ENCODE measurements at places on chromosomes 16 and 17. TPM values are rescaled to one million over a fixed set of nuclear protein-coding genes. Genes with fewer than 3 reads are reported as not detected.

DNA sequence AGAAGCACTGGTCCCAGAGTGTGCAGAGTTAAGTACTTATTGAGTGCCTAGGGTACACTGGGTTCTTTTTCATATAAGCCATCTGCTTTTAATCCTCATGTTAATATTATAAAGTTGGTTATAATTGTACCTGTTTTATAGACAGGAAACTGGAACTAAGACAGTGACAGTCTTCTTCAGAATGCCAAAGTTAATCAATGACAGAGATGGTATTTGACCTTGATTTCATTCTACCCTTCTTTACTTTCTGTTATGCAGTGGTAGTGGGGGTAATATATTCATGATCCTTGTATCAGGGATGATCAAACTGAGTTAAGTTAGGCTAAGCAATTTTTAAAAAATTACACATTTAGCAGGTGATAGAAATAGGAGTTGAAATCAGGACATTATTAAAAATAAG is 108.6 kb upstream of the GOT2 start:
- no peak for DNase-seq

- no peak for DNase-seq
These were observed 157.7 kb downstream of the MSI2 start for GRCh38 chr17:57413848-57414651.

The KRT33A gene
- total RNA-seq, result not detected

GRCh38 chr16:48025359-48025758 is 130.4 kb downstream of the ABCC12 start:
- no peak for DNase-seq

DNA sequence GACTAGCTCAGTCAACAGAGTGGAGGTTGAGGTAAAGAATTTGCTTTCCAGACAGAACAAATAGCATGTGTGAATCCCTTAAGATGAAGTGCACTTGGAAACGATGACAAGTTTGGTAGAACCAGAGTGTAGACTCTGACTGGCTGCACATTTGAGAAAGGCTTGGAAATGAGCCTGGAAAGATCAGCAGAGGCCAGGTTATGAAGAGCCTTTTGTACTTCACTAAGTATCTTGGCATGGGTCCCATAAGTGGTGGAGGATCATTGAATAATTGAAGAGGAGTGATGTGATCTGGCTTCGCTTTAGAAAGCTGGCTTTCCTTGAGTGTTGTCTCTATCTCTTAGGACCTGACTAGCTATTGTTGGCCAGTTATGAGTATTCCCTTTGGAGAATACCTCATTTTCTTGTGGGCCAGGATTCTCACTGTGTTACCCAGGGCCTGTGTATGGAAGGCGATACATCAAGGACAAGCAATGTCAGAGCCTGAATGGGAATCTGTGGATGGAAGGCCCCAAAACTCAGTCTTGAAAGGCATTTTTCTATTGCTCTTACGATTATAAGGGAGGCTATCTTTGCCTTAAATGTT is 329.8 kb downstream of the UTP18 start:
- DNase-seq, result no peak

DNA sequence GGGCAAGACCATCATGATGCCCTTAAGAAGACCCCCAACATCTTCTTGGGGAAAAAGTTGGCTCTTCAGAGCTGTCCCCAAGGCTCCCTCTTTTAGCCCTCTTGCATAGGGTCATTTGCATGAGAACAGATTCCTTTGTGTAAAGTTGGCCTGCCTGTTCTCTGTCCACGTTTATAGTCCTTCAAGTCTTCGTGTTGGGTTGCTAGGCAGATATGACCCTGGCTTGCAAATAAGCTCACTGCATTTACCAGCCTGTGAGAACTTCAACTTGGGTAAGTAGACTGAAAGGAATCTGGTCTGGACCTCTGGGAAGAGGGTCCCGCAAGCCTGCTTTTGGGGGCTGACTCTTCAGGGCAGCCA is 2.9 kb downstream of the ARSG start:
- DNase-seq, result no peak

The HYDIN gene
- 1.6 TPM for total RNA-seq

GRCh38 chr16:67933805-67934204 is 2.1 kb upstream of the CTRL start:
- DNase-seq, result no peak

- no peak for DNase-seq
These were observed 987 bp downstream of the SLC16A5 start for GRCh38 chr17:75088465-75089417.

DNA sequence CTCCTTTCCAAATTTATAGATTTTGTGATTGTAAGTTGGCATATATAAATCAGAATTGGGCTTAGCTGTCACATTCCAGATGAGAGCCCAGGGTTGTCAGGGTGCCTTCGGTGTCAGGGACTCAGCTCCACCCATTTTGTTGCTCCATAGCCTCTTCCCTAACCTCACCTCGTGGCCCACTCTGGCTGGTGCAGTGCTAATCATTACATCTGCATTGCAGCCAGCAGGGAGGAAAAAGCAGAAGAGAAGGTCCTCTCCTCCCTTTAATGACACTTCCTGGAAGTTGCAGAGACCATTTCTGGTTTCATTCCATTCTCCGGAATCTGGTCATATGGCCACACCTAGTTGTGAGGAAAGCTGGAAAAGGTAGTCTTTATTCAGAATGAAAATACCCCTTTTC is 113.3 kb downstream of the CCT6B start:
- DNase-seq, result no peak

DNA sequence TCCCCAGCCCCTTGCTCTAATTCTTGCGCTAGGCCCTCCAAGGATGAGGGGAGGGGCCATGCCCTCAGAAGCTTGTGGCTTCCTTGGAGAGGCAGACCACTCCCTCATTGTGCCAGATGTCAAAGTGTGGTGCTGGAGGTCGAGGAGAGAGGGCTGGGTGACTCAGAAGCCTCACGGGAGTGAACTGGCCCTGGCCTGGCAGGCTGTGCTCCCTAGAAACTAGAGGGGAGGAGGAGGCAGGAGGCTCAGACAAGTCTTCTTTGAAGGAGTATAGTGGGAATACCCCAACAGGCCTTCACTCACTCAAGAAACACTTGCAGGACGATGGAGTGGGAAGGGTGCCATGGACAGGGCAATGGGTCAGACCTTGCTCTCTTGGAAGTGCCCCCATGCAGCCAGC is 18.5 kb downstream of the ANKRD40 start:
- no peak for DNase-seq

The CACNG1 gene
- not detected for total RNA-seq

GRCh38 chr16:49631187-49632041 is 224.5 kb downstream of the ZNF423 start:
- DNase-seq, result no peak

- no peak for DNase-seq
These were observed 121.4 kb downstream of the C16orf78 start for GRCh38 chr16:49494891-49495566.

The SCGB1C2 gene
- not detected for total RNA-seq

- peak; percentile 74 for DNase-seq
These were observed 56.5 kb upstream of the CIBAR2 start for GRCh38 chr16:85168732-85169256.

The KRTAP4-3 gene
- not detected for total RNA-seq

GRCh38 chr16:68238029-68238345 is 2.1 kb upstream of the ESRP2 start:
- no peak for DNase-seq

DNA sequence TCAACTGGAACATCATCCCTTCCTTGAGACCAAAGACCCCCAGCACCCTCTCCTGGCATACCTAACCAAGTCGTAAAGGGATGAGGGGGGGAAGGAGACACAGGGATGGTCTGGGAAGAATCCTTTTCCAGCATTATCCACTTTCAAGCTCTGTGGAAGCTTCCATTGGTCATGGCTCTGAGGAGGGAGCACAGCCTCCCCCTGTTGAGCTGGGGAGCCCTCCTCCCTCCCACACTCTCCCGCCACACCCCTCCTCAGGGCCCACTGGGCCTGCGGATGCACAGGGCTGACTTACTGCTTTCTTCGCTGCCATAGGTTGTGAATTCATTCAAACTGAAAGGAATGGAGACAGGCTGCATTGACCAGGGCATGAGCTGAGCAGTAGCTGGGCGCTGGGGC is 12.4 kb downstream of the CSF3 start:
- no peak for DNase-seq

The TMEM92 gene
- not detected for total RNA-seq

- DNase-seq, result no peak
These were observed 50.0 kb downstream of the KCNJ18 start for GRCh38 chr17:21742326-21742725.

- DNase-seq, result no peak
These were observed 72.6 kb upstream of the CDH5 start for GRCh38 chr16:66293932-66294331.

DNA sequence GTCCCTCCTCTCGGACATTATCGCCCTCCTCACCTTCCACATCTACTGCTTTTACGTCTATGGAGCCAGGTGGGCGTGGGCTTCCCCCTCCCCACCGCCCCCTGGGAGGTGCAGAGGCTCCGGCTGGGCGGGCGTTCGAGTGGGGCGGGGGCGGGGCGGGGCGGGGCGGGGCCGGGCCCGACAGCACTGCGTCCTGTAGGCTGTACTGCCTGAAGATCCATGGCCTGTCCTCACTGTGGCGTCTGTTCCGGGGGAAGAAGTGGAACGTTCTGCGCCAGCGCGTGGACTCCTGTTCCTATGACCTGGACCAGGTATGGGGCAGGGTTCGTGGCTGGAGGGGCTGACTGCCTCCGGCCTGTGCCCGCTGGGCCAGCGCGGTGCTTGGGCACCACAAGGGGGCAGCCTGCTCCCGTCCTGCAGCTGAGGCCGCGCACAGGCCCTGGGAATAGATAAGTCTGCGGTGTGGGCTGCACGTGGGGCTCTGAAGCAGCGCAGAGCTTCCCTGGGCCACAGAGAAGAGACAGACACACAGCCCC is 9.2 kb downstream of the PIGQ start:
- peak; percentile 74 for DNase-seq

The SEBOX gene
- not detected for total RNA-seq

GRCh38 chr17:58691701-58692238 is at the start of gene TEX14:
TEX14 (minus strand) TSS chr17:58692045; CDS start chr17:58652001, 40,044 bp downstream.
- DNase-seq, result peak; percentile 19

GRCh38 chr17:75176625-75177024 is 6.1 kb downstream of the SUMO2 start:
- DNase-seq, result no peak

- DNase-seq, result no peak
These were observed 11.1 kb downstream of the IL32 start for GRCh38 chr16:3076577-3076976.

DNA sequence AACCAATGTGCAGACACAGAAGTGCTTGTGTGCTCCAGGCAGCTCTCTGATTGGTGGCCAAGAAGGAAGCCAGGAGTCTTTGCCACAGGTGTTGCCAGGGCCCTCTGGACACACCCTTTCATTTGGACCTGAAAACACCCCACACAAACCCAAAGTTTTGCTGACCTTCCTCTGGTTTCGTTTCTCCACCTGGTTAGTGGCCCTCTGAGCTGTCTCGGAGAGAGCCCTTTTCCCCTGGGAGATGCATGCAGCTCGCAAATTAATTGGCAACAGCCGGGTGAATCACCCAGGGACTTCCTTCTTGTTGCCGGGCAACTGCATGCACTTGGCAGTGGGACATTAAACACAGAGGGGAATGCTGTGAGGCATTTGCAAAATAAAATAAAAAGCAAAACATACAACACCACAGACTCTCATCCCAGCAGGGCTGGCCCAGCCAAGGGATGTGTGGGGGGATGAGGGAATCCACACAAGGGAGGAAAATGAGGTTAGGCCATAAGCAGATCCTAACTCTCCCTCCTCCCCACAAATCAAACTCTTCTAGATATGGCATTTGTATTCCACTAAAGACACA is 286.6 kb downstream of the SOX9 start:
- DNase-seq, result peak; percentile 22

DNA sequence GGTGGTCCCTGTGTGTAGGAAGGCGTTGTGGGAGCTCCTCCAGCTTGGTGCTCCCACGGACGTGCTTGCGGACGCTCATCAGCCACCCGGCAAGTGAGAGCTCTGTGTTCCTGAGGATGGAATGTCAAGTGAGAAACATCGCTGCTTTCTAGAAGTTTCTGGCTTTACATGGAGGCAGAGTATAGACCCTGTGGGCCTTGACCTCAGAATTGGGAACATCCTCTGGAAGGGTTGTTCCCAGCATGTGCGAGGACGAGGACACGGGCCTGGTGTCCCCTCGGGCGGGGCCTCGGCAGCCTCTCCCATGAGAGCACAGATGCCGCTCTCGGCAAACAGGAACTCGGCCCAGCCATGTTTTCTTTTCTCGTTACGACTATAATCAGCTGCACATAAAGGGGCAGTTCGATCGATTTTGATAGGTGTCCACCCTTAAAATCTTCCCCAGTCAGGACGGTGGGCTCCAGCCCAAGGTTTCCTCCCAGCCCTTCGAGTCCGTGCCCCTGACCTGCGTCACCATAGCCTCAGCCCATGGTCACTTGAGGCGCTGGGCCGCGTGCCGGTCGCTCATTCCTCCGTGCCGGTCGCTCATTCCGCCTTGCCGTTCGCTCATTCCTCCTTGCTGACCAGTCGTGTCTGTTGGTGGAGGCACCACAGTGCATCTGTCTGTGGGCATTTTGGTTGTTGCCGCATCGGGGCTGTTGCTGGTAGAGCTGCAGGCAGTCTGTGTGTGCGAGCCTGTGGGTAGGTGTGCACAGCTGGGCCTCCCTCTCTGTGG is 91.3 kb upstream of the ZNF750 start:
- DNase-seq, result peak; percentile 5

GRCh38 chr16:24541233-24541933 is 2.0 kb downstream of the RBBP6 start:
- no peak for DNase-seq

GRCh38 chr17:55275894-55276804 is 11.4 kb downstream of the HLF start:
- DNase-seq, result no peak

- no peak for DNase-seq
These were observed 46.6 kb downstream of the PLD6 start for GRCh38 chr17:17159571-17159970.

Data from left ventricle myocardium inferior (tissue), 1 donor.